ENCODE measurements at places on chromosomes 2 and 18. TPM values are rescaled to one million over a fixed set of nuclear protein-coding genes. Genes with fewer than 3 reads are reported as not detected.

The MAP4K3 gene
- 50.1 TPM for total RNA-seq

The PPP1R1C gene
- total RNA-seq = not detected

The CDH2 gene
- 0.71 TPM for total RNA-seq

The FEV gene
- total RNA-seq = not detected

The ITPRID2 gene
- total RNA-seq = 119 TPM

The MDH1B gene
- 0.19 TPM for total RNA-seq

Measured in mesenteric fat pad (tissue), 1 donor.